NCI-H2081 treated with DMSO at 0.1 percent for 48 hours (cell line): ENCODE measurements at places on chromosomes 12 and 14.

DNA sequence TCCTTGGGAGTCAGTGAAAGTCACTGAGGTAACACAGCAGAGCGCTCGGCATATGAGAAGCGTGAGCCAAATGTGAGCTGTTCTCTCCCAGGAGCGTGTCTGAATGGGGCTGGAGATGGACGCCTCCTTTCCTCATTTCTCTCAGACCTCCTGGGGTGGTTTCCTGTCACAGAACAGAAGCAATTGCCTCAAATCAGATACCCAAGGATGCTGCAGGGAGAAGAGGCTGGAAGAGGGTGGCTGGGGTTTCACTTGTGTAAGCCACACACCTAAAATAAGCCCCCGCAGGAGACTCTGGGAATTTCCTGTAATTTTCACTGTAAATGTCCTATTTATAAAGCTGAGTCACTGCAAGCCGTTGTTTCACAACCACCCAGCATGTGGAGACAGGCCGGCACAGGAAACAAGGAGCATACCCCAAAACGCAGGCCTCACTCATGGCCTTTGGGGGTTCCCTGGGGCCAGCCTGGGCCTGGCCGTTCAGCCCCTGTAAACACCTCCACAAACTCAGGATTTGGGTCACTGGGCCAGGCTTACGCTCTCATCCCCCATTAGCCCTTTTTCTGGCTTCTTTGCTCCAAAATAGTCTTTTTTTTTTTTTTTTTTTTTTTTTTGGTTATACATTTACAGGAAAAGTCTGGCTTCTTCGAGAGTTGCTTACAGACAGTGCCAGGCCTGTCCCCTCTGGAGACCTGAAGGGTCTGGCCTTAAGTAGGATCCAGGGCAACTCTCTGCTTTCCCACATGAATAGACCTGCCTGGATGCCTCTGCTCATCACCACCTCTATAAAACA, 55.3 kb downstream of the VCPKMT start:
- DNase-seq = no peak

GRCh38 chr14:106605548-106606448, 1079.4 kb downstream of the TMEM121 start:
- no peak for DNase-seq

DNA sequence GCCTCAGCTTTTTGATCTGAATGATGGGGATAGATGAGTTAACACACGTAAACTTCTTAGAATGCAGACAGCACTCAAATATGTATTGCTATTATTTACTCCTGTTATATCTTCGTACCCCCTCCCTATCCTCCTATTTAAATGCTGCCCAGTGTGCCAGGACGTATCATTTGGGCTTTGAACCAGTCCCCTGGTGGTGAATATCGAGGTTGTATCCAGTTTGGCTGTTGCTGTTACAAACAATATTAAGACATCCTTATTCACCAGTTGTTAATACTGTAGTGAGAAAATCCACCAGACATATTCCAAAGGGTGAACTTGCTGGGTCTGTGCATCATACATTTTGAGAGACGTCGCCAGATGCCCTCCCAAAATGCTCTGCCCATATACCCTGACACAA, 51.5 kb upstream of the FOXN3 start:
- DNase-seq = no peak

GRCh38 chr14:96938946-96939345, 141.8 kb downstream of the VRK1 start:
- DNase-seq = no peak

GRCh38 chr12:58580095-58580494, 340.2 kb downstream of the LRIG3 start:
- DNase-seq = no peak

GRCh38 chr12:61846765-61847164, 413.4 kb upstream of the USP15 start:
- DNase-seq = no peak

GRCh38 chr14:99350751-99351150, 78.8 kb upstream of the BCL11B start:
- no peak for DNase-seq

DNA sequence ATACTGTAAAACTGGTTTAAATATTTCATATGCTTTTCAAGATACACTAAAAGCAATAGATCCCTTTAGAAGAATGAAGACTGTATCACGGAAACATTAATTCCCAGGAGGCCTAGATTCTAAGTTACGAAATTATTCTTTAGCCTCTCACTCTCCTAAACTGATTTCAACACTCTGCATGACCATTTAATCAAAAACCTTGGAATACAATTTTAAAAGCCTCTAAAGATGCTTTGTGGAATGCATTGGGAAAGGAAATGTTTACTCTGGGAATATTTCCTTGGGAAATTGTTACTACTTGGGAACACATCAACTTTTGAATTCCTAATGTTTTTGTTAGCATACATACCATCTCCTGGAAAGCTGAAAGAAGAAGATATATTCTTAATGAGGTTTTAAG, 255.7 kb upstream of the FAR2 start:
- no peak for DNase-seq

GRCh38 chr12:71455028-71455737, 15.6 kb downstream of the LGR5 start:
- DNase-seq = peak; percentile 96

DNA sequence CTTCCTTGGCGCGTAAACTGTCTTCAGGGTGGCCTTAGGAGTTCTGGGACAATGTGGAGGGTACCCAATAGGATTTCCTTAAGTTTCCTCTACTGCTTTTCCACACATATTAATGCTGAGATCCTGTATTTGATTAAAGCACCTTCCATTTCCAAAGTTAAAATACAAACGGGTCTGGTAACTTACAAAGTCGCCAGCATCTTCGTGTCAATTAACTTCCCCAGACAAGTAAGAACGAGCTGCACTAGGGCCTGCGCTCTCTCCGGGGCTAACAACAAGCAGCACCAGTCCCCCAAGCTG, 130.9 kb downstream of the NDUFA12 start:
- no peak for DNase-seq
